ENCODE measurements at places on chromosomes 6 and 20.

GRCh38 chr6:127514773-127515227 is 4.3 kb downstream of the MTCL3 start:
- peak; percentile 24 for DNase-seq

GRCh38 chr20:56359212-56360132 is 698 bp downstream of the FAM210B start:
- no peak for DNase-seq

GRCh38 chr20:21235484-21236445 is 67.4 kb upstream of the XRN2 start:
- peak; percentile 59 for DNase-seq

GRCh38 chr20:43731927-43732326 is 5.1 kb upstream of the GTSF1L start:
- no peak for DNase-seq

DNA sequence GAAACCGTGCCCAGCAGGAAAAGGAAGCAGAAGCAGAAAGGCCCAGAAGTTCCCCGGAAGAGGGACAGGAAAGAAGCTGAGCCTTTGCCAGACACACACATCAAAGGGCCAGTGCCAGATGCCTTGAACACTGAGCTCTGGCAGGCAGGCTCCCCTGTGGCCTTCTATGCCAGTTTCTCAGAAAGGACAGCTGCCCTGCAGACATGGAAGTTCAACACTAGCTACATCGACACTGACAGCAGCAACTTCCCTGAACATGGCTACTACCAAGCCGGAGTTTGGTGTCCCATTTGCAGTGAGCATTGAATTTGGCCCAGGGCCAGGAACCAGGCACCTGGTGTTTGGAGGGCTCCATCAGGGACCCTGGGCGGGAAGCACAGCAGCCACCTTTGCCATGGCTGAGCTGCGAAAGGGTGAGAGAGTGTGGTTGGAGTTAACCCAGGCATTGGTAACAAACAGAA is 8.0 kb upstream of the RAET1E start:
- no peak for DNase-seq

- no peak for DNase-seq
Observed at GRCh38 chr20:59235226-59235625, 65.2 kb upstream of the EDN3 start.

GRCh38 chr20:33650753-33651561 is 11.2 kb upstream of the C20orf144 start:
- DNase-seq = no peak

DNA sequence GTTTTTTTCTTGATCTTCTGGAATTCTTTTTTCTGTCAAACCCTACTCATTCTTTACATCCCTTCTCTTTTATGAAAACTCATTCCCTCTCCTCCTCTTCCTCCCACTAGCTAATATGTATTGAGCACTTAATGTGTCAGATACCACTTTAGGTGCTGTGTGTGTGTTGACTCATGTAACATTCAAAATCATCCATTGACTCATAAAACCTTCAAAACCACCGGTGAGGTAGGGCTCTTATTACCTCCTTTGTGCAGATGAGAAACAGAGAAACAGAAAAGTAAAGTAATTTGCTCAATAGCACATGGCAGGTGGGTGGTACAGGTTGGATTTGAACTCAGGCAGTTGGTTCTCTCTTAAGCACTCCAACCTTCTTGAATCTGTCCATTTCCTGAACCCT is 136.3 kb upstream of the NEDD9 start:
- DNase-seq = no peak

- no peak for DNase-seq
Observed at GRCh38 chr6:134902074-134902861, 47.6 kb downstream of the ALDH8A1 start.

- DNase-seq = no peak
Observed at GRCh38 chr6:33082702-33083101, 6.9 kb downstream of the HLA-DPB1 start.

DNA sequence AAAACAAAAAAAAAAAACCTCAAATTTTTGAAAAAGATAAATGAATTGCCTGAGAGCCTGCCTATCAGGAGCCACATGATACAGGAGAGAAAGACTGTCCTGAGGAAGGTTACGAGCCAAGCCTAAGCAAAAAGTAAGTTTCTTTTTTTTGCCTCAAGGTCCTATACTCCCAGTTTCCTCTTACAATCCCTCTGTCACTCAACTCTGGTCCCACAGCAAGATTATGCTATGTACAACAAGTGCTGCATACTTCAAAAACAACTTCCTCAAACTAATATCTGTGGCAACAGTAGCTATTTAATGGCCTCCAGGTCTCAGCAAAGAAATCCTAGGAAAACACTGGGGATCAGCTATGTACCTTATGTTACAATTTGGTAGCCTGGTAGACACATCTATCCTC is 46.8 kb downstream of the PLN start:
- no peak for DNase-seq

Measured in activated CD8-positive, alpha-beta memory T cell treated with anti-CD3 and anti-CD28 coated beads, Interleukin-2, amount 50 U/mL, for 4 hours (primary cell).